Activated T-cell treated with anti-CD3 and anti-CD28 coated beads, Interleukin-2, amount 50 U/mL, for 24 hours (primary cell): ENCODE measurements at places on chromosomes 12 and 14.

GRCh38 chr12:66190519-66191370, 1.7 kb downstream of the IRAK3 start:
- DNase-seq: no peak

GRCh38 chr12:14771651-14772137, 31.6 kb downstream of the WBP11 start:
- peak; percentile 45 for DNase-seq

- DNase-seq: no peak
Observed at GRCh38 chr12:16285586-16285985, 8.1 kb upstream of the SLC15A5 start.

DNA sequence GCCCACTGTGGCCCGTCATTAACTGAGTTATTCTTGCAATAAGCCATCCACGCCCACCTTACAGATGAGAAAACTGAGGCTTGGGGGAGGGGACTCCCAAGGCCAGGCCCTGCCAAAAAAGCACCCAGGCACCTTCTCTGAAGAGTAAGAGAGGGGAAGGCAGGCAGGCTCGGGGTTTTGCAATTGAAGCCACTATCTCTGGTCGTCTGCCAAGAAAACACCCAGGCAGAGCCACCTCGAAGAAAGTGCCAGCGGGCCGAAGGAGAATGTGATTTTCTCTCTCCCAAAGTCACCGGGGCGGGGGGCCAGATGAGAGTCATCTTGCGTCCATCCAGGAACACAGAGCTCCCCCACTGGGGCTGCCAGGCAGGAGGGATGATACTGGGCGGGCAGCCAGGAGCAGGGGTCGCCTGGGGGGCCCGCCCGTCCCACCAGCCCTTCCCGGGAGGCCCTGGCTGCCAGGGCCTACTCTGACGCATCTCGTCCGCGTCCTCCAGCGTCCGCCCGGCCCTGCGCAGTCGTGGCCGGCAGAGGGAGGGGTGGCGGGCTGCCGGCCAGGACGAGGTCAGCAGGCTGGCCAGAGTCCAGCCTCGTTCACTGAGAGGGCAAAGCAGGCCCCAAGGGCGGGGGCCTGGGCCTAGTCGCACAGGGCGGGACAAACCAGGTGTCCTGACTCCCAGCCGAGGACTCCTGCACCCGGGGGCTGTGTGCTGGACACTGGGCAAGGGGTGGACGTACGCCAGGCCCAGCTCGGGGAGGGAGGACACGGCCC, 74.3 kb downstream of the RFLNA start:
- no peak for DNase-seq

- DNase-seq: peak; percentile 84
Observed at GRCh38 chr14:50830932-50831725, at the start of gene NIN. Gene NIN, minus strand, starts transcription at chr14:50831162. Its CDS starts 9,106 bp downstream, at chr14:50822056.

GRCh38 chr14:91350813-91351511, 66.7 kb downstream of the CCDC88C start:
- DNase-seq: peak; percentile 75

DNA sequence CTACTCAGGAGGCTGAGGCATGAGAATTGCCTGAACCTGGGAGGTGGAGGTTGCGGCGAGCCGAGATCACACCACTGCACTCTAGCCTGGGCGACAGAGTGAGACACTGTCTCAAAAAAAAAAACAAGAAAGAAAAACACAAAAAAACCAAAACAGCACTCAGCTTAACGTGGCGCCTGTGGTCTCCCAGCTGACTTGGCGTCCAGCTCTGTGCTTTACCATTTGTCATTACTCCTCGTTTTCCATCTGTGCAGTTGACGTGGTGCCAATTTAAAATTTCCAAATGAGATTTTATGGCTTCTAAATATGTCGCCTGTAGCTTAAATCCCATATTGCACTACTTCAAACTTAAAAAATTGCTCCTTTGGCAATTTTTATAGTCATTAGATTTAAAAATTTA, 2.0 kb downstream of the MGP start:
- no peak for DNase-seq

- DNase-seq: no peak
Observed at GRCh38 chr12:50786498-50787231, 22.8 kb downstream of the ATF1 start.

DNA sequence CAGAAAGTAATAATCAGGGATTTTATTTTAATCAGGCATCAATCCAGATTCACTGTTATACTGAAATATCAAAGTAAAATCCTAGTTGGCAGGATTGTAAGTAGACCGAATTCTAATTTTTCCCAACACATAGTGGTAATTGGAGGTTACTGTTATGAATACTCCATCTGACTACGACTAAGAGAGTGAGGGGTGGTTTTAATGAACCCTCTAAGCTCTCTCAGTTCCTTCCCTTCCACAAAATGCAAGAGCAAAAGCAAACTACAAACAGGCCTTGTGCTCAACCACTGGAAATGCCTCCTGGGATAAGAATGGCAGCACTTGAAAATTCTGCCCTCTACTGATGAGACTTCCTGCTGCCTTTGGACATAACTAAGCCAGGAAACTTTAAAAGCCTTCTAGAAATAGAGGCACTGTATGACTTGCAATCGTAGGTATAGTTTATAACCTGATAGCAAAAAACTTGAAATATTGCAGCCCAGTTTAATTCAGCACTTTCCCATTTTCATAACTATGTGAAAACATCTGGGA, 184.8 kb downstream of the SLC16A7 start:
- no peak for DNase-seq

GRCh38 chr12:100797246-100797645, 2.7 kb downstream of the ANO4 start:
- no peak for DNase-seq

- DNase-seq: no peak
Observed at GRCh38 chr12:53056296-53056695, 6.4 kb downstream of the TNS2 start.

DNA sequence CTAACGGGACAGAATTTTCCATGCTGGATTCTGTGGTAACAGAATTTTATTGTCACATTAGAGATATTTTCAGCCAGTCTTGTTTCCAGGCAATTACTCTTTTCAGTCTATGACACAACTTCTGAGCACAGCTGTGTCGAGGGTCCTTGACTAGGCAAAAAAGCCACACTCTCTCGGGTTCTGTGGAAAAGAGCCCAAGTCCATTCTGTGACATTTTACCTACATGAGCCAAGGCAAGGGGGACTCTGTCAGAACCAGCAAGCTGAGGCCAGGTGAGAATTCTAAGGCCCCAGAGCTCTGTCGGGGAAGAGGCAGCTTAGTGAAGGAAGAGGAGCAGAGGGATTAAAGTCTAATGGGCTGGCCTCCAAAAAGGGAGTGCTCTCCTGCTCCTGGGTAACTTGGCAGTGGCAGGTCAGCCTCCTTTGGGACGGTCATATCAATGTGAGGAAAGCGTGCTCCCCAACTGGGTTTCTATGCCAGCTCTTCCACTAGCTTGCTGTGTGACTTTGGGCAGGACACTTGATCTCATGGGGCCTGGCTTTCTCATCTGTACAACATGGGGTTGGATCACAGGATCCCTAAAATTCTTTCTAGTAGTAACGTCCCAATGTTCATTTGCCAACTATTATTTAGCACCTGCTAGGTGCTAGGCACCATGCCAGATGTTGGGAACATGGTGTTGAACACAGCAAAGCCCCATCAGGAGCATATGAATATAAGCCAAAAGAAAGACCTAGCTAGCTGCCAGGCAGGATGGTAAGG, 16.0 kb upstream of the RIC8B start:
- no peak for DNase-seq

GRCh38 chr12:90015228-90015627, 306.6 kb upstream of the ATP2B1 start:
- DNase-seq: no peak

DNA sequence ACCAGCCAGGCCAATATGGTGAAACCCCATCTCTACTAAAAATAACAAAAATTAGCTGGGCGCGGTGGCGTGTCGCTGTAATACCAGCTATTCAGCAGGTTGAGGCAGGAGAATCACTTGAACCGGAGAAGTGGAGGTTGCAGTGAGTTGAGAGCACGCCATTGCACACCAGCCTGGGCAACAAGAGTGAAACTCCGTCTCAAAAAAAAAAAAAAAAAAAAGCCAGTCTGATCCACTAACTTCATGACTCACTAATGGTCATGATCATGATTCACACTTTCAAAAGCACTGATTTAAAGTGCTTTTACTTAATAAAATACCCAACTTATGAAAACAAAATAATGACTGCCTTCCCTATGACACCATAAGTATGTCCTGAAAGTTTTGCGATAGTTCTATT, 38.4 kb upstream of the CPM start:
- DNase-seq: no peak

DNA sequence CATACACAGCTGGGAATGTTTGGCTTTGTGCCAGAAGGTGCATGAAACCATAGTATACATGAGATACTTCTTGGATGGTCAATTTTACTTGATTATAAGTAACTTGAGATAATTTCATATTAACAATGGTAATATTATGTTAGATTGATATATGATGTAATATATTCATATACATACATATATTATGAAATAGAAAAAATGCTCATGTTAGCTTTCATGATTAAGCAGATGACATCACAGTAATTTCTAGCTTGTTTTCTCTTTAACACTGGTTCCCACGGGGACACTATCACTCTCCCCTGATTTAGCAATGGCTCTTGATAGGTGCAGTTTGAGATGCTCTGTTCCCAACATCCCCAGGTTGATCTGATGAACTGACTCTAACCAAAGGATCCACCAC, 35.4 kb upstream of the NTF3 start:
- DNase-seq: no peak

DNA sequence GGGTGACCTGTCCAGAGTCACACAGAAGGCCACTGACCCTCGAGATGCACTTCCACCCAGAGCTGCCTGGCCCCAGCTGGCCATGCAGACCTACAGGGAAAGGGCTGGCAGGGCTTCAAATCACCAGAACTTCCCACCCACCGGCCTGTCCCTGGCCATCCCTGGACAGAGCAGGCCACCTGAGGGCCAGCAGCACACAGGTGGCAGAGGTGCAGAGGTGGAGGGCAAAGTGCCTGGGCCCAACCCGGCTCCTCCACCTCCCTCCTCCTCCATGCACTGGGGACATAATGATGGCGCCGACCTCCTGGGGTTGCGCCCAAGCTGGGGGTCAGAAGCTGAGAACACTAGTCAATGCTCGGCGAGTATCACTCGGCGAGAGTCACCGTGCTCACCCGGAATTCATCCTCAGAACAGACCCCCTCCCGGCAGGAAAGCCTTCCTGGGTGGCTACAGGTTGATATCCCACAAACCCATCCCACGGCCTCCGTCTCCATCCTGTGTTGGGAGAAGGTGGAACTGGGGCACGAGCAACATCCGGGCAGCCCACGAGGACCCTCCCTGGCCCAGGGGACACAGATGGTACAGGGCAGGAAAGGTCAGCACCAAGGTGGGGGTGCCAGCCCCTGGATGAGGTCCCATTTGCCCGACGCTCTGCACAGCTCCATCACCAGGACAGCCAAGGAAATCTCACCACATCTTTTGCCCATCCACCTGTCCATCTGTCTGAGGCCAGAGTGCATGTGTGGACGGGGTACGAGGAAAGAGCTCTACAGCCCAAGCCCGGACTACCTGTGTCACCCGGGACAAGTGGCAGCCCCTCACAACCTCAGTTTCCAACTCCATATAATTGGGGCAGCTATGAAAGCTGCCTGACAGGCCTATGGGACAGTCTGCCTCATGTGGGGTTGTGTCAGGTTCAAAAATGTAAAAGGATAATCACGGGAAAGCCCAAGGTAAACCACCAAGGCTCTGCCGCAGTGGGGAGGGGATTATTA, 10.8 kb downstream of the BEGAIN start:
- DNase-seq: no peak

- no peak for DNase-seq
Observed at GRCh38 chr14:55699131-55700057, 119.4 kb downstream of the KTN1 start.

GRCh38 chr12:106885541-106886249, 70.0 kb upstream of the TMEM263 start:
- DNase-seq: no peak

DNA sequence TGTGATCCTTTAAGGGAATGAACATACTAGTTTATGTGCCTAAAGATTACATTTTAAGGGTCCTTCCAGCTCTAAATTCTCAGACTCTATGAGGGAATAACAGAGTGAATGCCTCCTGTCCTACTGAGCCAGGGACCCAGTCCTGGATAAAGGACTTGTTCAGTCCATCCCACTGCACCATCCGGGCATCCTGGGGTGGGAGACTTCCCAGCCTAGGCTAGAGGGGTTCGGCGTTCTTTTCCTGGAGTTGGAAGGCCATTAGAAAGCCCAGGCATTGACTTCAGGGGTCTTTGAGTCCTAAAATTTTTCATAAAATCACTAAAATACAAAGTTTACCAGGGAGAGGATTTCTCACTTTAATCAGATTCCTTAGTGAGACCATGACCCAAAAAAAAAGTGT, 127.9 kb upstream of the FKBP4 start:
- DNase-seq: no peak

DNA sequence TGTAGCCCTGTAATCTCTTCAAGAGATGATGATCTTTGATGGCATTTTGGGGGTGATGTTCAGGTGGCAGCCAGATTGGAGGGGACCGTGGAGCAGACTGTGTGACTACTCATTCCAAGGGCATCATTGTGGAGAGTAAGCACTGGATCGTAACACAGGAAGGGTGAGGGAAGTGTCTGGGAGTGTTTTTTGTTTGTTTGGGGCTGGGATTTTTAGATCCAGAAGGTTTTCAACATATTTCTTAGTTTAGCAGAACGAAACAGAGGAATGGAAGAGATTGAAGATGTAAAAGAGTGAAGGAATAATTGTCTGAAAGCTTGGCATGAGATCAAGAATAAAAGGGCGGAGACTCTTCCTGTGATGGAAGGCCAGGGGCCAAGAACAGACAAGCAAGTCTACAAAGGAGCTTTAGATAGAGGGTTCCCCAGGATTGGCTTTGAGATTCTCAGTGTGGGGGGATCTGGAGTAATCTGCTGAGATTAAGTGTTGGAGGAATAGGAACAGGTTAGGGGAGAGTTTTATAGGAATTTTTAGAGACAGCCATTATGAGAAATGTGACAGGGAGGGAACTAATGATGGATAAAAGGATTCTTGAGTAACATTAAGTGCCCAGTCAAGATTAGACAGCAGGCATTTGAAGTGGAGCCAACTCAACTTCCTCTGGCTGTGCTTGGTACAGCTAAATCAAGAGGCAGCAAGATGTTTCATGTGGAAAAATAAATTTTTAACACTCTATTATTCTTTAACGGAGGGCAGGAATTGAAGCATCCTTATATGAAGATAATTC, 79.7 kb upstream of the REP15 start:
- no peak for DNase-seq

DNA sequence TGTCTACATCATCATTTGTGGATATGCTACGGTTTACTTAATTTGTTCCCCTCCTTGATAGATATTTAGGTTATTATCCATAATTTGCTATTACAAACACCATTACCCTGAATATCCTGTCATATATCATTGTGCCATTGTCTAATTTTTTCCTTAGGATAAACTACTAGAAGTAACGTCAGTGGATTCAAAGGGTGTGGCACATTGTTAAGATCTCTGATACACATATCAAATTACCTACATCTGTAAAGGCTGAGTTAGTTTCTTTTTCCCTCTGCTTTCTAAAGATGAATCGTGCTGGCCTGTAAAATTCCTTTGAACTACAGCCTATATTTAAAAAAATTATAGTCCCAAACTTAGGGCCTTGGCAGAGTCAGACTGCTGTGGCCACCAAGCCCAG, 53.9 kb upstream of the STRN3 start:
- no peak for DNase-seq

- DNase-seq: no peak
Observed at GRCh38 chr12:32131666-32132065, 25.0 kb downstream of the BICD1 start.

- DNase-seq: no peak
Observed at GRCh38 chr14:36791402-36791801, 129.7 kb downstream of the PAX9 start.

- no peak for DNase-seq
Observed at GRCh38 chr14:51824191-51824590, 36.2 kb upstream of the GNG2 start.
